ENCODE measurements at places on chromosomes 2 and 18. TPM values are rescaled to one million over a fixed set of nuclear protein-coding genes. Genes with fewer than 3 reads are reported as not detected.

PRKRA gene
- total RNA-seq = 83.1 TPM

PLEK gene
- 2.7 TPM for total RNA-seq

C2orf42 gene
- 20.4 TPM for total RNA-seq

CBLN2 gene
- total RNA-seq = 42.6 TPM

RTP5 gene
- total RNA-seq = 1.3 TPM

POTEI gene
- 0.27 TPM for total RNA-seq

CDH20 gene
- 29.0 TPM for total RNA-seq

DCC gene
- 66.4 TPM for total RNA-seq

EPG5 gene
- 47.4 TPM for total RNA-seq

POTEE gene
- total RNA-seq = 0.18 TPM

All from cerebellum (tissue), 4 donors.